ENCODE measurements at places on chromosomes 6 and 20.

DNA sequence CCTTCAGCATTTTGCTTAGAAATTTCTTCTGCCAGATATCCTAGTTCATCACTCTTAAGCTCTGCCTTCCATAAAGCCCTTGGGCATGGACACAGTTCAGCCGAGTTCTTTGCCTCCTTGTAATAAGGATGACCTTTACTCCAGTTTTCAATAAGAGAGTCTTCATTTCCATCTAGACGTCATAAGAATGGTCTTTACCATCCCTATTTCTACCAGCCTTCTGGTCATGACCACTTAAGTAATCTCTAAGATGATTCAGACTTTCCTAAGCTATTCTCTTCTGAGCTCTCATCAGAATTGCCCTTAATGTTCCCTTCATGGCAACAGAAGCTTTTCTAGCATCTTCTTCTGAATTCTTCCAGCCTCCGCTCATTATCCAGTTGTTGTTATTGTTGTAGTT, 126.1 kb downstream of the TFAP2C start:
- DNase-seq = no peak

DNA sequence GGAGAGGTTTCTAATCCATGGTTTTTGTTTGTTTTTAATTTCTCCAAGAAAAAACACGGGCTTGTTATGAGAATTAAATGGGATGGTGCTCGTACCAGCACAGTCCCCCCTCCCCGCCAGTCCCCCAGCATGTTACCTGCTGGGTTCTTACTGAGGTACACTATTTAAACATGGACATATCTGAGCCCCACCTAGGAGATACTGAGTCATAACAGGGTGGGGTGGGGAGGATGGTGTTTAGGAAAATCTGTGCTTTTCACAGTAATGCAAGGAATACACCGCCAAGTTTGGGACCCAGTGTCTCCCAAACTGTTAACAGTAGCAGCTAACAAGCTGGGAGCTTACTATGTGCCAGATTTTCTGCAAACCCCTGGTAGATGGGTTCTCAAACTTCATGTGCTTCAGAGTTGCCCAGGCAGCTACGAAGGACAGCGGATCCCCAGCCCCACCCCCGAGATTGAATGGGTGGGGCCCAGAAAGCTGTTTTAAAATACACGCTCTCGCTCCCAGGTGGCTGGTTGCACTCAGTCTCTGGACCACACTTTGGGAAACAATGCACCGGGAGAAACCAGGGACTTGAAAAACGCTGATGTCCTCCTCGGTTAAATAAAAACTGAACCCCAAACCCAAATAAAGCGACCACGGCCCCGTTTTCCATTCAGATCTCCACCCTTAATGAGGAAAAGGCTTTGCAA, 995 bp downstream of the ZFP64 start:
- peak; percentile 70 for DNase-seq

DNA sequence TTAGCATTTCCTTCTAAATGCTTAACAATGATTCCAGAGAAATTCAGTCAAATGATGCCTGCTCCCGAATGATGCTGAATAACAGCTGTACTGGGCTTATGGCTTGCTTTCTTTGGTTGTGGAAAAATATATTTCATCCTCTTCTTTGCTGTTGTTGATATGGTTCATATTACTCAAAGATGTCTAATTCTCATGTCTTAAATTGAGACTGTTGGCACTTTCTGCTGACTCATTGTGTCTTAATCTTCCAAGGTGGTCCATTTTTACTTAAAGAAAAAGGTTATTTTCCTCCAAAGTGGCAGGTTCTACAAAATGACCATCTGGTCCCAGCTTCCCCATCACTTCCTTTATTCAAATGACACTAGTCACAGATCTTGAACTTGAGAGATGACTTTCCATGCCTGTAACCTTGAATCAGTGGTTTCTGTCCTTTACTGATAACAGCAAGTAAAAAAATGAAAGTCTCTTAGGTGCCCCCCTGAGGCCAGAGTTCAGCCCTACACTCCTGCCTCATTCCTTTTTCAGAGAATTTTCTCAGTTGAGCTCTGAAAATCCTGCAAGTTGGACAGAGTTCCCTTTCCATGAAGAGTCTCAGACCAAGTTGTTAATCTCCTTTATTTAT, 6.9 kb downstream of the SNAP25 start:
- peak; percentile 8 for DNase-seq

GRCh38 chr6:64932486-64932885, 774.5 kb downstream of the EYS start:
- DNase-seq = no peak

DNA sequence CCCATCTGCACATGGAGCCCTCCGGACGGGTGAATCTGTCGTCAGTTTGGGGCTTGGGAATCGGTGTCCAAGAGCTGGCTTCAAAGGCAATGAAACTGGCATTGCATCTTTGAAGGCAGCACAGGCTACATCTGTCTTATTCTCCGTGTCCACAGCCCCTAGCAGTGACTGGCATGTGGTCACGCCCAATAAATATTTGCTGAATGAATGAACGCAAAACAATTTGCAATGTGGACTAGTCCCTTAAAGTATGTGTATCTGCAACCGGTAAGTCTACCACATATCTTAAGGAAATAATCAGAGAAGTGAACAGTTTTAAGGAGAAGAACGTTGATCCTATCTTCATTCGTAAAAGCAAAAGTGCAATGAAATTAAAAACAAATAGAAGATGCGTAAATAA, 8.0 kb upstream of the PMEPA1 start:
- DNase-seq = no peak

DNA sequence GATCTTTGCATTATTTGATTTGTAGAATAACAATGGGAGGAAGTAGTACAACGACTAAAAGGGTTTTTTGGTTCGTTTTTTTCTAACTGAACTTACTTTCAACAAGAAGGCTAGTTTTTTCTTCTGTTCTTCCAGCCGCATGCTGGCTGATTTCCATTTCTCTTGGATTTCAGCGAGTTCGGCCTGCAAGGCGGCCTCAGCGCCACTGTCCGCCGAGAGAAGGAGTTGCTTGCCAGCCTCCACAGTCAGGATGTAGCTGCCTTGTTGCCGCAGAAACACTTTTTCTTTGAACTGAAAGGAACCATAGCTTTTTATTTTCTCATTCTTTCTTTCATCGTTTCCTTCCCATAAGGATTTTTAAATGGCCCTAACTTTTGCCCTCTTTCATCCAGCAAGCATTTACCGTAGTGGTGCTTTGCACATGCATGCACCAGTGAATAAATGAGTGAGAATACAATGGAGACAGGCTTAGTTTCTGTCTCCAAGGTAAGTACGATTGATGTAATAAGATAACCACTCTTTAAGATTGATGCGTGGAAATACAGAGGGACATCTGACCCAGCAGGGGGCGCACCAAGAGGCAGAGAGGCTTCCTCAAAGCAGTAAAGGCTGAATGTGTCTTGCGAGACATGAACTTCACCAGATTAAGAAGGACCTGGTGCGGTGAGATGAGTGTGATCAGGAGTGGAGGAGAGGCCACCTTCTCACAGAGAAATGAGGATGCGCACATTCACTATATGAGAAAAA, 398.8 kb downstream of the ESR1 start:
- no peak for DNase-seq

DNA sequence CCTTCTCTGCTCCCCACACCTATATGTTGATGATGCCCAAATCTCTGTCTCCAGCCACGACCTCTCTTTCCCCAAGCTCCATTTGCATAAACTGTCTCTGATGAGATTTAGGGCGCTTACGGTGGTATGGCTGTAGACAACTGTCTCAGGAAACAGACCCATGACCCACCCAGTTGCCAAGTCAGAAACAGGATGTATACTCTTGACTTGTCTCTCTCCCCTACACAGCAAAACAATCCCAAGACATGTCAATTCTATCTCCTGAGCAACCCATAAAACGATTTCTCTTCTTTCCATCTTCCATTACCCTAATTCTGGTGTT, 13.9 kb downstream of the GNL1 start:
- DNase-seq = no peak

DNA sequence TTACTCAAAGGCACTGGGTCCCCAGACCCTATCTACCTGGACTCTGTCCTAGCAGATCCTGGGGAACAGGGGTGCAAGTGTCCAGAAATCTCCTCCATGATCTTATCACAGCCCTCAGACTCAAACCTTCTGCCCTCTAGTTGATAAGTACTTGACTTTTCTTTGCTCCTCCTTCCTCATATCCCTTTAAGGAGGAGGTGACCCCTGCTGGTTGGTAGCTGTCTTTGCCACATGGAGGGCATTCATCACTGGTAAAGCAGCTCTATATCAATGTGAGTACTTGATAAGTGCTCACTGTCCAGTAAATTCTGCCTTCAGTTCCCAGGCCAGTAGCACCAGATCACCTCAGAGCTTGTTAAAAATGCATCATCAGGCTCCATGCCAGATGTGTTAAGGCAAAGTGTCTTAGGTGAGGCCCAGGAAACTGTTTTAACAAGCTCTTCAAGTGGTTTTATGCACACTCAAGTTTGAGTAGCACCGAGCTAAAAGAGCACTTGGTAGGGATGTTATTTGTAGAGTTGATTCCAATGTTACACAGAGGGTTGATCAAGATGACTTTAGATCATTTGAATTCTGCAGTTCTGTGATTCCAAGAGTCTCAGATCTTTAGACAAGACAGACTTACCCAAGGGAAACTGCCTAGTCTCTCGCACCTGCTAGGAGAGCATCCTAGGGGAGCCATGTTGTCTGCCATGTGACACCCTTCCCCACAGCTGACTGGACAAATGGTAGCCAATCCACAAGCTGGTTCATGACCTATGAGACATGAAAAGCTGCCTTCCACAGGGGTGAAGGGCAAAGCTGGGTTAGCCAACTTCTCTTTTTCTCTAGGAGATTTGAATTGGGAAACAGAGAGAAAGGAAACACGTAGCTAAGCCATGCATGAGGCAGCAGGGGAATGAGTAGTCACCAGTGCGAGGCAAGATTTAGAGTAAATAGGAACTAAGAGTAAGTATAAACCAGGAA, 18.6 kb downstream of the TREML2 start:
- peak; percentile 43 for DNase-seq

- DNase-seq = no peak
Measured at GRCh38 chr6:54621285-54621684, 225.3 kb upstream of the FAM83B start.

DNA sequence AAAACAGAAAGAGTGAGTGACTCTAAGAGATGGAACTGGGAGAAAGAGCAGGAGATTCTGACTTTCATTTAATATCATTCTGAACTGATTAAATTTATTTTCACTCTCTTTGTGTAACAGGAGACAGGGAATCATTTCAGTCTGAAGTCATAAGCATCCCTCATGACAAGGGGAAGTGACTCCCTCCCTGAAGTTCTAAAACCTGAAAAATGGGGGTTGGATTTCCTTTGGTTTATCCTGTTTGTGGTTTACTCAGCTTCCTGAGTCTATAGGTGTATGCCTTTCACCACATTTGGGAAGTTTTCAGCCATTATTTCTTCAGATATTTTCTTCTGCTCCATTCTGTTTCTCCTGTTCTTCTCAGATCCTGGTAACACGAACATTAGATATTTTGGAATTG, 3.4 kb upstream of the FKBP1A start:
- DNase-seq = no peak

DNA sequence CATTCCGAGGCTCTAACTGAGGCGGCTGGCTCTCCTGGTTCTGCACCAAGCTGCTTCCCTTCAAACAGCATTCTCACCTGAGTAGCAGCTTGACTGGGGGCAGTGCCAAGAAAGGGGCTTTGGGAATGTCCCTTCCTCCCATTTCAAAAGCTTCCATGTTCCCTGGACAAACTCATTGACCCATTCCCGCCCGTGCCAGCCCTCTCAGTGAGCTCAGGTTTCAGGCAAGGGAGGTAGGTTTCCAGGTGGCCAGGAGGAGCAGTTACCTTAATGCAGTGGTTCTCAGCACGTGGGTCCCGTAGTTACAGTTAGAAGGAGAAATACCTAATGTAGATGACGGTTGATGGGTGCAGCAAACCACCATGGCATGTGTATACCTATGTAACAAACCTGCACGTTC, 135.2 kb downstream of the ELOVL4 start:
- no peak for DNase-seq
